Stimulated activated CD8-positive, alpha-beta memory T cell treated with anti-CD3 and anti-CD28 coated beads, Interleukin-4, amount 100 ng/mL, for 24 hours (primary cell): ENCODE measurements at places on chromosomes 2 and 18.

- no peak for DNase-seq
Measured at GRCh38 chr18:58633874-58634273, 5.0 kb upstream of the ALPK2 start.

- DNase-seq: no peak
Measured at GRCh38 chr2:71060871-71061270, 7.6 kb upstream of the NAGK start.

- DNase-seq: no peak
Measured at GRCh38 chr2:119240311-119241204, 16.9 kb downstream of the STEAP3 start.

GRCh38 chr2:30301551-30301950 lies 70.2 kb downstream of the LBH start:
- no peak for DNase-seq

GRCh38 chr2:75321599-75321922 lies 122.2 kb upstream of the TACR1 start:
- no peak for DNase-seq

GRCh38 chr2:236415684-236416444 lies 151.7 kb upstream of the ASB18 start:
- no peak for DNase-seq

DNA sequence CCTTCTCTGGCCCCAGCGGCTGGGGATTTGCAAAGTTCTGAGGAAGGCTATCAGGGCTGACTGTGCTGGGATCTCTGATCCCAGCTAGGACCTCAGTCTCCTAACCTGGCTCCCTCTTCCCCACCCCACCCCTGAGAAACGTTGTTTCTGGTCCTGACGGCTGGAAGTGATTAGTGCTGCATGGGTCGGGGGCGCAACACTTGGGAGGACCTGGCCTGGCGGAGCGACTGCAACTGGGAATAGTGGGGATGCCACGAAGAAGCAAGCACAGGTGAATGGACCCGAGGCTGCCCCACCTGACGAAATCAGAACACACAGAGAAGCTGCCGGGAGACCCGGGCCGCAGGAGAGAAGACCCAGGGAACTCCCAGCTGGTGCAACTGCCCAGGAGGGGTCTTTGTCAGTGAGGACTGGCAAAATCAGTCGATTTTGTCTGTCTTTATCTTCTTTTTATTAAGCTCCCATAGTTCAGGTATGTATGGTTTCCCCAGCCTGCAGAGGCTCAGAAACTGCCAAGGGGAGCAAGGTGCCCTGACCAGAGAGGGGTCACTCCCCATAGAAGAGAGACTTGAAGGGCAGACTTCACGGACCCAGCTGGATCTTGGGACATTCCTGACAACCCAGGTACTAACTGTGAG lies 656 bp upstream of the LBX2 start:
- DNase-seq: no peak
